ENCODE measurements at places on chromosomes 3 and 15.

- no peak for DNase-seq
Observed at GRCh38 chr3:158950178-158950901, 148.5 kb downstream of the MFSD1 start.

DNA sequence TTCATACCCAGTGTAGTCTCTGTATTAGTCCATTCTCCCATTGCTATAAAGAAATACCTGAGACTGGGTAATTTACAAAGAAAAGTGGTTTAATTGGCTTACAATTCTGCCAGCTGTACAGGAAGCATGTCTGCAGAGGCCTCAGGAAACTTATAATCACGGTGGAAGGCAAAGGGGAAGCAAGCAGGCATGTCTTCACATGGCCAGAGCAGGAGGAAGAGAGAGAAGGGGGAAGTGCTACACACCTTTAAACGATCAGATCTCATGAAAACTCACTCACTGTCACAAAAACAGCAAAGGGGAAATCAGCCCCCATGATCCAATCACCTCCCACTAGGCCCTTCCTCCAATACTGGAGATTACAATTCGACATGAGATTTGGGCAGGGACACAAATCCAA lies 6.3 kb upstream of the PARP14 start:
- DNase-seq, result no peak

DNA sequence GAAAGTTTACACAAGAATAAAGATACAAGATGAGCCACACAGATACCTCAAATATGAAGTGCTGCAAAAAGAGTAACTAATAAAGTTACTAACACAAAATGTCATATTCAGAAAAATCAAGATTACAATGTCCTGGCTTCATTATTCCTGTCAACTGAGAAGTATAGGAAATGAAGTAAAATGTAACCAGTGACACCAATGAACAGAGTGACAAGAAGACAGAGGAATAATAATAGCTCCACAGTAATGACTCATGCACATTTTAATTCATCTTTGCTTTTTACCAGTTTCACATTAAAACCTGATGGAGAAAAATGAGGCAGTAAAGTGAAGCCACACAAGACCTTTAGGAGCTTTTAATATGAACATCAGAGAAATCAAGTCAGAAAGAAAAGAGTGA lies 214.1 kb downstream of the ZBBX start:
- DNase-seq, result no peak

GRCh38 chr15:50854601-50855490 lies 53.6 kb upstream of the AP4E1 start:
- DNase-seq, result no peak

DNA sequence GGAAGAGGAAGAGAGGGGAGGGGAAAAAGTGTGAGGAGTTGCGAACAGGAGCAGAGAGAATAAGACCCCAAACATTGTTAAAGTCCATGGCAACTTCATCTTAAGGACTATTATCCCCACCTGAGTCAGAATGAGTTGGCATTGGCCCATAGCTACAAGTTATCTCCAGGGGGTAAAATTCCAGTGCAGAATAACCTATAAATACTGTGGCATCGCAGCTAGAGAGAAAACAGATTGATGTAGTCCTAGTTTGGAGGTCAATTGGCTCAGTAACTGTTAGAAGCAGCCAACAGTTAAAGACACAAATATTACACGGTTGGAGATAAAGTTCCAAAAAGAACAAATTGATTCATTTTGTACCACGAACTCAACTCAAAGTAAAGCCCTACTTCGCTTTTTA lies 313.9 kb upstream of the CCDC54 start:
- DNase-seq, result no peak
